ENCODE measurements at places on chromosomes 5 and 9. TPM values are rescaled to one million over a fixed set of nuclear protein-coding genes. Genes with fewer than 3 reads are reported as not detected.

DNA sequence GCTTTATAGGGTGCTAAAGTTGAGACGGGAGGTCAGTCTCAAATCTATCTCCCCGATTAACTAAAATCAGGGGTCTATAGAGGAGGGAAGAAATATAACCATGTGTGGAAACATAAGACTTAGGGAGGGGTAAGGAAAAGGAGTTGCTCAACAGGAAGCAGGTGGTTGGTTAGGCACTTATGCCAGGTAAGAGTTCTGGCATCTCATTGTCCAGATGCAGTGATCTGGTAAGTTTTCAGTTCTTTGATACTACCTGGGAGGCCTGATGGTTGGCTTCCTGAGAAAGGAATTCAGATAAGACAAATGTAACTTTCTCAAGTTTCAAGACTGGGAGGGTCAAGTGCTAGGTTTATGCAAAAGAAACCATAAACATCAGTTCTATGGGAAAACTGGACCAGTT, 47.7 kb downstream of the CERT1 start:
- no peak for DNase-seq

DNA sequence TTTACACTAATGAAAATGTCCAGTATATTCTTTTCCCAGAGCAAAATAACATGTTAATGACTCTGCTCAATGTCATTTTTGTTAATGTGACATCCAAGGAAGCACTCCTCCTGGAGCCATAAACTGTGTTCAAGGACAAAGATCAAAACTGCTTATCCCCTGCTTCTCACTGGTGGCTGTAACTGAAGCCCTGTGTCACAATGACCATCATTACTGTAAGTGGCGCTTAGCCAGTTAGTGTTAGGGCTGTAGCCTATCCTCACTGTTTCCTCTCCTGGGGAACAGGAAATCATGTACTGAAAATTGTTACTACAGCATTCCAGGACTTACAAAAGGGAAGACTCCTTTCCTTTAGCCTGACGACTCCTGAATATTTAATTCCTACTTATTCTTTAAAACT, 71.7 kb upstream of the COX7C start:
- peak; percentile 19 for DNase-seq

GRCh38 chr9:125745018-125745417, 2.2 kb upstream of the PBX3 start:
- DNase-seq: no peak

- DNase-seq: no peak
Observed at GRCh38 chr9:113894166-113894565, 18.1 kb downstream of the ZNF618 start.

SHC3 gene
- 1.1 TPM for polyA plus RNA-seq

DNA sequence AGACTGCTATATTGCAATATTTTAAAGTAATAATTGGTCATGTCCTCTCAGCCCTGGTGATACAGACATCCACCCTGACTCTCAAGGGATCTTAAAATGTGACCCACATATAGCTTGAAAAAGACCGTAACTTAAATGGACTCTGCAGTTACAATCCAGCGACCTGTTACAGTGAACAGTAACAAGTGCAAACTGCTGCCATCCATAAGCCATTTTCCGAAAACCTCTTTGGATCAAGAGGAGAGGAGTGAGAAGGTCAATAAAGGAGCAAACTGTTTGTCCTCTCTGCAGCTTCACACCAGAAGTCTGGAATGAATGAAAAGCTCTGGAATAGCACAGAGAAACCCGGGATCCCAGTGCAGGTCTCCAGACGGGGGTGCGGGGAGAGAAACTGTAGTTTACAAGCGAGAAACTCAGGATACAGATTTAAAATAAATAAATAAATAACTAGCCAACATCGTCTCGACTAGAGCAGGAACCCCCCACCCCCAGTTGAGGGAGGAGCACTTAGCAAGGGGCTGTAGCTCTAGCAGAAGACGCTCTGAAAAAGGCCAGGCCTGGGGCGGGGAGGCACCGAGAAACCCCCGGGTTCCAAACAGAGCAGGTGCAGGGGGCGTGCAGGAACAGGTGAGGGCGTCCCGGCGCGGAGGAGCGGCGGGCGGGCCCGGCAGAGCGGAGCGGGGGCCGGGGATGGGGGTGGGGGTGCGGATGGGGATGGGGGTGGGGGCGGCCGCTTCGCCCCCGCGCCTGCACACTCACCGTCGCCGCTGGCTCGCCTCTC, 572 bp downstream of the ZDHHC21 start:
- DNase-seq: no peak

DNA sequence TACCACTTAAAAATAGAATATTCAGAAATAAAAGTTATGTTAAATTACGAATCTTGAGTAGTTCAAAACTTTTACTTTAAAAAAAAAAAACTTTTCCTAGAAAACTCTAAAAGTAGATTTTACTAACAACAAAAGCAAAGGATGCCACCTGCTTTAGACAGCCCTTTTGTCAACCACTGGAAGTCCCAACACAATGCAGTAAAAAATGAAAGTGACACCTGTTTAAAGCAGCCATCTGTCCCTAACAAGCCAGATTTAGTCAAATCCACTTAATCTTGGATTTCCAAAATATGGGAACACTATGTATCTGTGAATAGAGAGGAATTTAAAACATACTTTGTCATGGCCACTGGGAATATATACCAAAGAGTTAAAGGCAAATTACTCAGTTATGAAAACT, 3.8 kb downstream of the RFX3 start:
- DNase-seq: no peak

GRCh38 chr9:134724202-134724911, 82.8 kb downstream of the COL5A1 start:
- no peak for DNase-seq

GRCh38 chr9:116280529-116280928, 126.9 kb downstream of the PAPPA start:
- DNase-seq: no peak

DNA sequence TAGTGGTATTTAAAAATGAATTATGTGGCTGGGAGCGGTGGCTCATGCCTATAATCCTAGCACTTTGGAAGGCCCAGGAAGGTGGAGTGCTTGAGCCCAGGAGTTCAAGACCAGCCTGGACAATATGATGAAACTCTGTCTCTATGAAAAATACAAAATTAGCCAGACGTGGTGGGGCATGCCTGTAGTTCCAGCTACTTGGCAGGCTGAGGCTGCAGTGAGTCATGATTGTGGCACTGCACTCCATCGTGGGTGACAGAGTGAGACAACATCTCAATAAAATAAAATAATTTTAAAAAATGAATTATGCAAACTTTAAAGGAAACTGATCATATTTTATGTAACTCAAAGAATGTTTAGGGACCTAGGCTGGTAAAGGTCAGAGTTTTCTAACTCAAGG, 310.8 kb upstream of the DMRT1 start:
- no peak for DNase-seq

GRCh38 chr5:36264202-36264760, 22.6 kb upstream of the NADK2 start:
- DNase-seq: no peak

SLC27A6 gene
- polyA plus RNA-seq: 2.0 TPM

DNA sequence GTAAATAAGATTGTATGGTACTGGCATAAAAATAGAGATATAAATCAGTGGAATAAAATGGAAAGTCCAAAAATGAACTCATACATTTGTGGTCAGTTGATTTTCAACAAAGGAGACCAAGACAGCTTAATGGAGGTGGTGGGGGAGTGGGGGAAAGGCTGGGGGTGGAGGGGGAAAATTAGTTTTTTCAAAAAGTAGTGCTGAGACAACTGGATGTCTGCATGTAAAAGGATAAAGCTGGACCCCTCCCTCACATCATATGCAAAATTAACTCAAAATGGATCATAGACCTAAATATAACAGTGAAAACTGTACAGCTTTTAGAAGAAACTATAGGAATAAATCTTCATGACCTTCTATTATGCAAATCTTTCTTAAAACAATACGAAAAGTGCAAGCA, 107.0 kb downstream of the HMHB1 start:
- no peak for DNase-seq

- no peak for DNase-seq
Observed at GRCh38 chr9:36293171-36293570, 34.9 kb upstream of the GNE start.

ADRB2 gene
- polyA plus RNA-seq: 0.44 TPM
